ENCODE measurements at places on chromosomes 13 and 19.
A peak's percentile ranks its signal among the peaks of the same experiment; 100 is the strongest.

DNA sequence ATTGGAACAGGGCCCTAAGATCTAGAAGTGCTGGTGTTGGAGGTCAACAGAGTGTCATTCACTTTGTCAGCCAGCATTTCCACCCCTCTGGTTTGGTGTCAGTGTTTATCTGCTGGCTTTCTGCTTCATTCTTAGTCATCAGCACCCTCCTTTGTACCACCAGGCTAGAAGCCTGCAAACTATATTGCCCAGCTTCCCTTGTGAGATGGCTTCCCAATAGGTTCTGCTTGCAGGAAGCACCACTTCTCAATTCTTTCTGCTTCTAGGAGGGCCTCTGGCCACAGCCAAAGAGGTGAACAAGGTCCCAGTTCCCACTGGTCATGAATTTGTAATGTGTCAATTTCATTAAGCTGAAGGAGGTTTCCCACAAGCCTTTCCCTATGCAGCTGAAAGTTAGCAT lies 36.4 kb upstream of the CALM3 start:
- DNase-seq, result no peak

GRCh38 chr19:27792576-27793127 lies 1420.3 kb downstream of the UQCRFS1 start:
- no peak for DNase-seq

- DNase-seq, result no peak
Measured at GRCh38 chr13:113483081-113483480, 7.4 kb downstream of the DCUN1D2 start.

DNA sequence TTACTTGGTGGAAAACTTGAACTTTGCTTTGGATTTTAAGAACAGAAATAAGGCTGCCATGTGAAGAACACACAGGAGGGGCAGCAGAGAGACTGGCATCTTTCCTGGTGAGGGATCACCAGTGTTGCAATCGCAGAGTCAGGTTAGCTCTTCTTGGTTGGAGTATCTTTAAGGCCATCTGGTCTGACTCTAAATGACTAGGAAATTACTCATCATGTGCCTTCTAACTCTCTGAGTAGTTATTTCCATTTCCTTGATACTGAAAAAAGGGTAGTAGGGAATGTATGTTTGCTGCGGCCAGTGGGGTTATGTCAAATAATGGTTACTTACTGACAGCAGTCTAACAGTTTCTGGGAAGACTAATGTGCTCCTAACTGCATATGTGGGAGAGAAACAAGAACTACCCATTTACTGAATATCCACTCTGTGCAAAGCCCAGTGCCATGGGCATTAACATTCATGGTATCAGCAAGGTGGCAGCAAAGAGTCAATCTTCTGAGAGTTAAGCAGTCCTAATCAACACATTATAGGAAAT lies 122.1 kb downstream of the COG6 start:
- DNase-seq, result no peak

DNA sequence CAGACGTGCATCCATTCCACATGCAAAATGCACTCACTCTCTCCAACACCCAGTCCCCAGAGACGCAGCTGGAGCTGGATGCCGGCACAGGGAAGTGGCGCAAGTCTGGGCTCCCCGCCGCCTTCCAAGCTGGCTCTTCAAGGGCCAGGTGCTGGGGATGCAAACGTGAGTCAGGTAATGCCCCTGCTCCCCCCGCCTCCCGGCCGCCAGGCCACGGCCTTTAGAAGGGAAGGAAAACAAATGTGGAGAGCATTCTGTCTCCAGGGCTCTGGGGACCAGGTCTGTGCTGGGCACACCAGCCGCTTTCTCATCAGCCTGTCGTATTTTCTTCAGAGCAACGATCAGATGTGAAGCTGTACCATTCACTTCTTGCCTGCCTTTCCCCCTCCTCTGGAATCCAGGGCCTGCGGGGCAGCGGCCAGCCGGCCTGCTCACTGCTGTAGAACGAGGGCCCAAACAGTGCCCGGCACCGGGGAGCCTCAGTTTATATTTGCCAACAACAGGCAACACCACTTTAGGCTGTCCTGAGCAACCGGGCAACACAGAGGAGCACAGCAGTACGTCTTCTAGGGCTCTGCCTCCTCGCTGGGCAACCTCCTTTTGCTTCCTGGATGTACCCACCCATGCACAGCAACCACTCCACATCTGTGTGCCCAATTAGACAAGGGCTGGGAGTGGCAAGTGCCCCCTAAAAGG lies 3.8 kb downstream of the RAB20 start:
- no peak for DNase-seq

DNA sequence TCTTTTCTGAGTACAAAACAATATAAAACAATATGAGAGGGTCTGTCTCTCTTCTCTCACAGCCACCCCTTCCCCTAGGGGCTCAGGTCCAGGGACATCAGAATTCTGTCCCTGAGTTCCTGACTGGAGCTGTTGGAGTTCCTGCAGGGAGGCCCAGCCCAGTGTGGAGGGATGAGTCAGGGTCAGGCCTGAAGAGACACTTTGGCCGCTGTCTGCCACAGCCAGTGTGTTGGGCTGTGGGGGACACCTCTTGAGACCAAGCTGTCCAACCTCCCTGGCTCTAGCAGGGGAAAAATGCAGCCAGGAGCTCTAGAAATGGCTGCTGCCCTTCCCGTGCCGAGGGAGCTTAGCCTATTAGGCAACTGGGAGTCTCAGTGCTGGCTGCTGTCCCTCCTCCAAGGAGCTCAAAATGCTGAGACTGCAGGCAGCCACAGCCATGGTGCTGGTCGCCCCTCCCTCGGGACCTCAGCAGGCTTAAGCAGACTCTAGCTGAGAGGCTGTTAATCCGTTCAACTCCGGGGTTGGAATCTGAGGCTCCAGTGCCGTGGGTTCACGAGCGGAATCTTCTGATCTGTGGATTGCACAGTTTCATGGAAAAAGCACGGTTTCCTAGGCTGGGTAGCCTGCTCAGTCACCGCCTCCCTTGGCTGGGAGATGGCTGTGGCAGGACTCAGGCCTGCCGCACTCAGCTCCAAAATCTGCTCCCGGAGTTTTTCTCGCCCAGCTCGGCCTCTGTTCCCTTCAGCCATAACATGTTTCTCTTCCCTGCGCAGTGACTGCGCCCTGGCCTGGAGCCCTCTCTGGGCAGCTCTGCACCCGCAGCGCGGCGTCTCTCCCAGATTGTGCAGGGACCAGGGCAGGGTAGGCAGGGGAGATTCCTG lies 3.8 kb upstream of the ZNF626 start:
- DNase-seq, result no peak

DNA sequence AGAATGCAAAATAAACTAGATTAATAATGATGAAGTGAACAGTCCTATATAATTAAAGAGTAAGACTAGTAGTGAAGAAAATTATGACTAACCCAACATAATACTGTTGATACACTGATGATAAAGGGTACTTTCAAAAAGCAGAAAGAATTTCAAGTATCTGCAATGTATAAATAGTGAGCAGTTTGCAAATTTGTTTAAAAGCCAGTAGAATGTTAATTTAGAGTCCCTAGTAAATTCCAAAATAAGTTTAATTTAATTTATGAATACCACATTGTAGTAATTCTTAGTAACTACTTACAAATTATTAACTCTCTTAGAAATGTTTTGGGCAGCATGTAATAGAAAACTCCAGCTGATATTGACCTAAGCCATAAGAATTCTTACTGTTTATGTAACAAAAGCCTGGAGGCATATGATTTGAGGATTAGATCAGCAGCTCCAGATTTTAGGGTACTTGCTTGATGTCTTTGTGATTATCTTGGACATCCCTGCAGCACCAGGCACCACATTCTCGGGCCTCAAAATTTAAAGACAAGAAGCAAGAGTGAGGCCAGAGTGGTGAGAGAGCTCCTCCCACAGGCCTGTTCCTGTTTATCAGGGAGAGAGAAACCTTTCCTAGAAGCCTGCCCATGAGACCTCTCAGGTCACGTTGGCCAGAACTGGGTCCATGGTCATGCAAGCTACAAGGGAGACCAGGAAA lies 67.6 kb upstream of the TDRD3 start:
- DNase-seq, result no peak

DNA sequence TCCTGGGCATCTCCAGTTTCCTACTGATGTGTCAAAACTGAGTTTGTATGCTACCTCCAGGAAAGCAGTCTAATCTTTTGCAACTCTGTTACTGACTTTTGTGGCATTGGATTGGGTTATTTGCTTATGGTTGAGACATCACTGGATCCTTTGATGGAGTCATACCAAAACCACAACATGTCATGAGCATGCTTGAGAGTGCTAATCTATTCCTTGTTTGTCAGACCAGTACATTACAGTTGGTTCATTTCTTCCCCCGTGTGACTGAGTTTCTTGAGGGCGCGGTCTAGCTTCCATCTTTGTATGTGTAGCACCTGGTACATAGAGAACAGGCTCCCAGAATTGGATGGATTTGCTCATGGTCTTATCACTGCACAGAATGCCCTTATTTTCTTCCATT lies 43.2 kb downstream of the SUGT1 start:
- peak; percentile 80 for DNase-seq

DNA sequence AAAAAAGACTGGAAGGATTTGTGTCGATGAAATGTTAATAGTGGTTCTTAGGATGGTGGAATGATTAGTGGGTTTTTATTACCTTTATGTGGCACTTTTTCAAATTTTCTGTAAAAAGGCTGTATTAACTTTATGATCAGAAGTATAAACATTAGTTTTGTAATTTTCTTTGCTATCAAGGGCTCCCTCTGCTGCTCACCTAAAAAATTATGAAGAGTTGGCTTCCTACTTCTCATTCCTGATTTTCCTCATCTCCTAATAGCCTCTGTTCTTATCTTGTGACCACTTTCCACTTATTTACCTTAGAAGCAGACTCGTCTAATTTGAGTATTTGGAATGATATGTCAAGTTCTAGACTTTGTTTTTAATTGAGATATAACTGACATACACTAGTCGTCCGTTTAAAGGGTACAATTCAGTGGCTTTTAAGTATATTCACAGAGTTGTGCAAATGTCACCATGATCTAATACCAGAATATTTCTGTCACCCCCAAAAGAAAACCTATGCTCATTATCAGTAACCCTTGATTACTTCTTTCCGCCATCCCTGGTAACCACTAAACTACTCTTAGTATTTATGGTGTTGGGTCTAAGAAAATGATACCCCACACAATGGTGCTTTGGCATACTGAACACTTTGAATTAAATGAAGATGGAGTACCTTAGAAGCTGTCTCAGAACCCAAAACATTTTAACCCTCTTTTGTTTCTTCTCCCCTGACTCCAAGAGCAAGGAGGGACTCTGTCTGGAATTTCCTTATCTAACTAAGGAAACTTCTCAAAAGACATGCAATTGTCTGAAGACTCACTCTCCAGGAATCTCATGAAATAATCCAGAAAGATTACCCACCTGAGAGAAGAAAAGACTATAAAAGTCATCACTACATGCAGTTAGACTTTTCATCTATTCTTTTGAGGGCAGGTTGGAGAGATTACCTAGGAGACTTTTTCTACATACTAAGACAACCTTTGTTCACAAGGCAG lies 311.3 kb downstream of the DLEU7 start:
- DNase-seq, result no peak

DNA sequence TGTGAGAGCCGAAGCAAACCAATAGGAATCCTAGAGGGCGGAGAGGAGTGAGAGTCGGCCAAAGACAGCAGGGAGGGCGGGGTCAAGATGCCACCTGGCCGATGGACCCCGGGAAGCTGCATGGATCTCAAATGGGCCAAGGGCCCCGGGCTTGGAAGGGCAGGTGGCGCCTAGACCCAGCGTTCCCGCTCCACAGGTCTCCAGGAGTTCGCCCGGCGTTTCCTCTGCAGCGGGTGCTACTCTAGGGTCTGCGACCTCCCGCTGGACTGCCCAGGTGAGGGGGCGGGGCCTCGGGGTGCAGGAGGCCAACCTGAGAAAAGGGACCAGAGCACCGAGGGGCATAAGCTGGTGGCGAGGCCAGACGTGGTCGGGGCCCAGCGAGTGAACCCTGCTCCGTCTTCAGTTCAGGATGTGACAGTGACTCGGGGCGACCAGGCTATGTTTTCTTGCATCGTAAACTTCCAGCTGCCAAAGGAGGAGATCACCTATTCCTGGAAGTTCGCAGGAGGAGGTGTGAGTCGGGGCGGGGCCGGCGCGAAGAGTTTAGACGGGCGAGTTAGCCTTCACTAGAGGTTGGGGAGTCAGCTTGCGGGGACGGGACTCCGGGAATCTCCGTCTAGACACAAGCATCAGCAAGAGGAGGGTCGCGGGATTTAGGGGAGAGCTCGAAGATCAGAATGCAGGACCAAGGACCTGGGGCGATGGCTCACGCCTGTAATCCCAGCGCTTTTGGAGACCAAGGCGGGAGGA lies 9.9 kb downstream of the SPACA6 start:
- DNase-seq, result no peak

- no peak for DNase-seq
Measured at GRCh38 chr13:74978591-74978990, 503.4 kb downstream of the TBC1D4 start.

DNA sequence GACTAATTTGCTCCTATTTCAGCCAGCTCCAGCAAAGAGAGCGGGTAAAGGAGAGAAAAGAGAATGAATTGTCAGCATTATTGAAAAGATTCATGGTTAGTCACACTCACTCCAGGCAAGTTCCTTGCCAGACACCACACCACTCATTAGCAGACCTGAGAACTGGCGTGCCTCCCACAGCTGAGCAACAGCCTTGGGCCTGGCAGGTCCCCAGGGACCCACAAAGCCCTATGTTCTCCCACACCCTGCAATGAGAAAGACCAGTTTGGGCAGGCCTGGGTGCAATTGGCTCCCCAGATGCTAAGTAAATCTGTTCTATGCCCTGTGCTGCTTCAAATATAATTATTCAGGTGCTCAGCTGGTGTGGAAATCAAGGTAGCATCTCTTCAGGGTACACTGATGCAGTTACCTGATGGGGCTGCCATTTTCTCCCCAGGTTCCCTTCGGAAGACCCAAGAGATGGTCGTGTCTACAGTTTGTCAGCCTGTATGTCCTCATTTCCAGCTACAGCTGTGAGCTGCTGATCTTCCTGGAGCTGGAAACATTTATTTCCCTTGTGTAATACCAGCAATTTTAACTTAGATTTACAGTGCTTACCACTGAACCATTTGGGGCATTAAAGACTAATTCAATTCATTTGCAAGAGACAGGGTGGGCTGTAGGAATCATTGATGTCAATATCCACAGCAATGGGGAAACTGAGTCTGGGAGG lies 405.0 kb downstream of the COG6 start:
- DNase-seq, result no peak

- DNase-seq, result no peak
Measured at GRCh38 chr13:100917011-100917410, 242.4 kb upstream of the TMTC4 start.

DNA sequence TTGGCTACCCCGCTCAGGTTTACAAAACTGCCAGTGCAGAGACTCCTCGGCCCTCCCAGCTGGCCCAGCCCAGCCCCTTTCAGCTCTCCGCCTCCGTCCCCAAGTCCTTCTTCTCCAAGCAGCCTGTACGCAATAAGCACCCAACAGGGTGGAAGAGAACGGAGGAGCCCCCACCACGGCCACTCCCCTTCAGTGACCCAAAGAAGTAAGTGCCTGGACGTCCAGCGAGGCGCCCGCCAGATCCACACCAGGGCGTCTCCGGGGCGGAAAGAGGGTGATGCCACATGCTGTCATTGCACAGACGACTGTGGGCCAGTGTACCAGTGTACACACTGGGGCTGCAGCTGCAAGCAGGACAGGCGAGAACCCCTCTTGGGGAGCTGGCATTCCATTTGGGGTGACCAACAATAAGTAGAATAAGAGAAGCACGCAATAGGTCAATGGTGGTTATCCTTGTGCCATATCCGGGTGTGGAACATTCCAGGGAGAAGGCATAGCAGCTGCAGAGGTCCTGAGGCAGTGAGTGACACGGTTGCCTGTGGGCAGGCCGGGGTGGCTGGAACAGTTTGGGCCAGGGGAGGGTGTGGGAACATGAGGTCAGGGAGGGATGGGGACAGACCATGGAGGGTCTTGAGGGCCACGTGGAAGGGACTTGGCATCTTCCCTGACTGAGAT lies 41.3 kb downstream of the DPF1 start:
- DNase-seq, result no peak

GRCh38 chr13:46354156-46355087 lies 32.6 kb downstream of the RUBCNL start:
- DNase-seq, result no peak
